ENCODE measurements at places on chromosomes 3 and 15. TPM values are rescaled to one million over a fixed set of nuclear protein-coding genes. Genes with fewer than 3 reads are reported as not detected.

DNA sequence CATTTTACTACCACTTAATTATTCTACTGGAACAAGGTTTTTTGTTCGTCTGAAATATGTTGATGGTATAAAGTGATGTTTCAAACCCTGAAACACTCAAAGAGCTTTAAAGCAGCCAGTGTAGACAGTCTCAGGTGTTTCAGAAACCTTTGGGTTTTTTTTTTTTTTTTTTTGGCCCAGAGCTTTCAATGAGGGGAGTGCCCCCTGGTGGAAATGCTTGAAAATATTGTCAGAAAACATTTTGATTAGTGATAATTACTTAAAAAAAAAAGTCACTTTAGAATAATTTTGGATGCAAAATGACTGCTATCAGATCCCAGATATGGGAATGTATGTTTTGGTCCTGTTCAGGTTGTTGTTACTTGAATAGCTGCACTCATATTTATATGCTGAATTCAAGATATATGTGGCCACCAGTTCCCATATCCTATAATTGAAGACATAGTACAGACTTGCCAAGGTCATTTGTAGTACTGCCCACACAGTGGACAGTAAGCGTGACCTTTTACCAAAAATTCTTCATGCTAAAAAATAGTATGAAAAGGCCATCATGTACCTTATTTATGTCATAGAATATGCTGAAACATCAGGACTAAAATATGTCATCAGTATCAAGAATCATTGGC lies 35.9 kb downstream of the SATB1 start:
- no peaks in the 10 kb centered on the region for H3K4me1 ChIP-seq
- DNase-seq, result peak; percentile 46
- no peaks in the 10 kb centered on the region for H3K27me3 ChIP-seq

- H3K36me3 ChIP-seq, result no peaks in the 10 kb centered on the region
- no peaks in the 10 kb centered on the region for H3K4me1 ChIP-seq
- H3K4me3 ChIP-seq, result peak overlapping the region; percentile 64
- H3K27ac ChIP-seq, result no peak overlapping the region
- no peak for DNase-seq
- H3K27me3 ChIP-seq, result peaks cover 89% of the 10 kb centered on the region
These were observed 710 bp downstream of the MECOM start for GRCh38 chr3:169662843-169663160.

- H3K4me1 ChIP-seq, result peaks cover 11% of the 10 kb centered on the region
- H3K4me3 ChIP-seq, result peak overlapping the region; percentile 38
- DNase-seq, result peak; percentile 40
- peaks cover 68% of the 10 kb centered on the region for H3K27me3 ChIP-seq
These were observed 716 bp upstream of the ISLR2 start for GRCh38 chr15:74129586-74130154.

GRCh38 chr3:172746475-172746874 lies 4.1 kb upstream of the ECT2 start:
- no peak overlapping the region for H3K27ac ChIP-seq
- no peak overlapping the region for H3K4me3 ChIP-seq
- H3K36me3 ChIP-seq, result no peaks in the 10 kb centered on the region
- no peaks in the 10 kb centered on the region for H3K27me3 ChIP-seq
- peaks cover 24% of the 10 kb centered on the region for H3K4me1 ChIP-seq

DNA sequence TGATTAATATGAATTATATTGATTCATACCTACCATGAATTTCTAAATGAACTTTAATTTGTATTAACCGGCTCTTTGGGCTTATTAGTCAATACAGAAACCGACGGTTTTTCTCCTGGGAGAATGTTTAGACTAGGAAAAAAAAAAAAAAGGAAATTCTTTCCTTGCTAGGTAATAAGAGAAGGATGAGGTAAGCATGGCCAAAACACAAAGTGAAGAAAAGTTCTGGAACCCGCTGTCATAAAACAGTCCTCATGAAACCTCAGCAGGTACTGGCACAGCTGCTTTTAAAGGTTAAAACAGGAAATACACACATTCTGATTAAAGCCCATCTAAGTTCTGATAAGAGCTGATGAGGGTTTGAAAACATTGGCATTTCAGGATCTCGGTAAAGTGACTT lies 30.8 kb upstream of the PSTPIP1 start:
- H3K27me3 ChIP-seq, result 0 out of 2 replicates have a peak, but pooled peaks cover 21% of the 10 kb centered on the region
- H3K4me3 ChIP-seq, result no peak overlapping the region
- DNase-seq, result peak; percentile 35
- H3K4me1 ChIP-seq, result 0 out of 2 replicates have a peak, but pooled peaks cover 5% of the 10 kb centered on the region
- no peaks in the 10 kb centered on the region for H3K36me3 ChIP-seq

- H3K4me1 ChIP-seq, result no peaks in the 10 kb centered on the region
- DNase-seq, result peak; percentile 5
- no peak overlapping the region for H3K27ac ChIP-seq
- no peak overlapping the region for H3K4me3 ChIP-seq
- H3K27me3 ChIP-seq, result no peaks in the 10 kb centered on the region
These were observed 36.3 kb upstream of the FBXL22 start for GRCh38 chr15:63560741-63561448.

- DNase-seq, result no peak
- no peaks in the 10 kb centered on the region for H3K36me3 ChIP-seq
- H3K27ac ChIP-seq, result no peak overlapping the region
- H3K4me3 ChIP-seq, result no peak overlapping the region
- H3K4me1 ChIP-seq, result peaks cover 4% of the 10 kb centered on the region
- H3K27me3 ChIP-seq, result no peaks in the 10 kb centered on the region
These were observed 171.8 kb upstream of the PROK2 start for GRCh38 chr3:71956716-71957115.

GRCh38 chr3:125651244-125651643 lies 55.9 kb upstream of the OSBPL11 start:
- peaks cover 5% of the 10 kb centered on the region for H3K4me1 ChIP-seq
- H3K27ac ChIP-seq, result no peak overlapping the region
- no peak overlapping the region for H3K4me3 ChIP-seq
- no peaks in the 10 kb centered on the region for H3K27me3 ChIP-seq

- H3K4me3 ChIP-seq, result no peak overlapping the region
- no peaks in the 10 kb centered on the region for H3K27me3 ChIP-seq
- no peaks in the 10 kb centered on the region for H3K4me1 ChIP-seq
- no peak overlapping the region for H3K27ac ChIP-seq
These were observed 179.6 kb downstream of the EPHB1 start for GRCh38 chr3:134974624-134975023.

- peak; percentile 6 for DNase-seq
- H3K27ac ChIP-seq, result no peak overlapping the region
- no peak overlapping the region for H3K4me3 ChIP-seq
These were observed 240.6 kb upstream of the NAALADL2 start for GRCh38 chr3:174618368-174619080.

GRCh38 chr3:156563900-156564682 lies 9.2 kb upstream of the SSR3 start:
- H3K36me3 ChIP-seq, result no peaks in the 10 kb centered on the region
- H3K27ac ChIP-seq, result no peak overlapping the region
- peaks cover 16% of the 10 kb centered on the region for H3K4me1 ChIP-seq
- H3K4me3 ChIP-seq, result no peak overlapping the region
- no peaks in the 10 kb centered on the region for H3K27me3 ChIP-seq
- peak; percentile 48 for DNase-seq

GRCh38 chr3:99250821-99251355 lies 349.4 kb upstream of the DCBLD2 start:
- peak overlapping the region; percentile 51 for H3K27ac ChIP-seq
- peak; percentile 24 for DNase-seq
- H3K4me3 ChIP-seq, result no peak overlapping the region
- H3K4me1 ChIP-seq, result peaks cover 64% of the 10 kb centered on the region
- no peaks in the 10 kb centered on the region for H3K36me3 ChIP-seq
- H3K27me3 ChIP-seq, result no peaks in the 10 kb centered on the region

GRCh38 chr3:13148126-13148525 lies 74.9 kb upstream of the IQSEC1 start:
- H3K4me1 ChIP-seq, result no peaks in the 10 kb centered on the region
- no peak overlapping the region for H3K27ac ChIP-seq
- H3K27me3 ChIP-seq, result no peaks in the 10 kb centered on the region
- no peak for DNase-seq

DNA sequence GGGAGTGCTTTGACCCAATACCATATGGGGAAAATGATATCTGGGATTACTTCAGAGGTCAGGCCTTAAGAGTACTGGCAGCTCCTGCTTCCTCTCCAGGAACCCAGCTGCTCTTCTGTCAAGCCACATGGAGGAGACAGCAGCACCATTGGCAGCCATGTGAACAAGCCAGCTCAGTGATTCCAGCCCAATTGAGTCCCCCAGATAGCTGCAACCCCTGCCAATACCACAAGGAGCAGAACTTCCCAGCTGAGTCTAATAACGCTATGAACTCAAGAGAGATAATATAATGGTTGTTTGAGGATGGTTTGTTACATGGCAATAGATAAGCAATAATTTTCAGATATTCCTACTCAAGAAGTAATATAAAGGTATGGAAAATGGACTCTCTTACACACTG lies 126.8 kb upstream of the CPNE4 start:
- H3K4me3 ChIP-seq, result no peak overlapping the region
- 0 out of 2 replicates have a peak, but pooled peaks cover 7% of the 10 kb centered on the region for H3K4me1 ChIP-seq
- H3K27ac ChIP-seq, result no peak overlapping the region
- H3K27me3 ChIP-seq, result no peaks in the 10 kb centered on the region
- no peaks in the 10 kb centered on the region for H3K36me3 ChIP-seq

- H3K27ac ChIP-seq, result no peak overlapping the region
- H3K4me1 ChIP-seq, result peaks cover 16% of the 10 kb centered on the region
- H3K36me3 ChIP-seq, result no peaks in the 10 kb centered on the region
These were observed 17.3 kb downstream of the MRPS11 start for GRCh38 chr15:88484682-88485331.

GRCh38 chr3:14438929-14439328 lies 36.5 kb downstream of the SLC6A6 start:
- no peaks in the 10 kb centered on the region for H3K36me3 ChIP-seq
- no peak for DNase-seq
- no peak overlapping the region for H3K27ac ChIP-seq

DNA sequence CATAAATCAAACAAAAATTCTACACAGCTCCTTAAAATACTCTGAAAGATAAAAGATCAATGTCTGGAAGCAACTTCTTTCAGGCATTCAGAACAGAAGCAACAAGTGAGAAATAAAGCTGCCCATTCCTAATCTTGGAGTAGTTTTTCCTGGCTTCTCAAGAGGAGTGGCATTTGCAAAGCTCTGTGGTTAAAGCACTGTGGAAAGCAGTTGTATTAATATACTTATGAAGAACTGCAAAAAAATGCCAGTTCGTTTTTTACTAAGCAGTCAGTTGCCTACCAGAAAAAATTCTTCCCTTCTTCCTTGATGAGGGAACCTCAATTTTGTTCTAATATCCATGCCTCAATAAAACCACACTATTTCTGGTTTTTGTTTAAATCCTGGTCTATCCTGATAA lies 197.8 kb downstream of the TNIK start:
- H3K36me3 ChIP-seq, result no peaks in the 10 kb centered on the region
- H3K4me3 ChIP-seq, result no peak overlapping the region
- DNase-seq, result peak; percentile 57
- H3K27me3 ChIP-seq, result no peaks in the 10 kb centered on the region
- peaks cover 27% of the 10 kb centered on the region for H3K4me1 ChIP-seq

DNA sequence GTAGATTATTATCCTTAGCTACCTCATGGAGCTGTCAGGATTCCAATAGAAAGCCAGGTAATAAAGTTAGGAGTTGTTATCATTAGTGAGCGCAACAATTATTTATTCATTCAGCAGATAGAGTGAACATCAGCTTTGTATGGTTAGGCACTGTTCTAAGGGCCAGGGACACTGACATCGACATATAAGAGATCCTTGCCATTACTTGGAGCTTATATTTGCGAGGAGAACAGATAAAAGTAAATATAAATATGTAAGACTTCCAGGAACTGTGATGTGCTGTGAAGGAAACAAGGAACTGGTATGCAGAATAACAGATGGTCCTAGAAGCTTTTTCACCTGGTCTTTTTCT lies 473 bp downstream of the LSM3 start:
- peaks cover 44% of the 10 kb centered on the region for H3K4me1 ChIP-seq
- peaks cover 18% of the 10 kb centered on the region for H3K36me3 ChIP-seq
- no peaks in the 10 kb centered on the region for H3K27me3 ChIP-seq

GRCh38 chr15:41955807-41956525 lies 16.4 kb downstream of the EHD4 start:
- DNase-seq, result no peak
- H3K27ac ChIP-seq, result no peak overlapping the region
- H3K4me3 ChIP-seq, result no peak overlapping the region
- H3K4me1 ChIP-seq, result peaks cover under 1% of the 10 kb centered on the region
- H3K27me3 ChIP-seq, result no peaks in the 10 kb centered on the region

- H3K27me3 ChIP-seq, result peaks cover 40% of the 10 kb centered on the region
- no peaks in the 10 kb centered on the region for H3K36me3 ChIP-seq
- no peaks in the 10 kb centered on the region for H3K4me1 ChIP-seq
- no peak overlapping the region for H3K4me3 ChIP-seq
- DNase-seq, result no peak
- no peak overlapping the region for H3K27ac ChIP-seq
These were observed 59.7 kb upstream of the ROPN1 start for GRCh38 chr3:124051636-124052035.

DNA sequence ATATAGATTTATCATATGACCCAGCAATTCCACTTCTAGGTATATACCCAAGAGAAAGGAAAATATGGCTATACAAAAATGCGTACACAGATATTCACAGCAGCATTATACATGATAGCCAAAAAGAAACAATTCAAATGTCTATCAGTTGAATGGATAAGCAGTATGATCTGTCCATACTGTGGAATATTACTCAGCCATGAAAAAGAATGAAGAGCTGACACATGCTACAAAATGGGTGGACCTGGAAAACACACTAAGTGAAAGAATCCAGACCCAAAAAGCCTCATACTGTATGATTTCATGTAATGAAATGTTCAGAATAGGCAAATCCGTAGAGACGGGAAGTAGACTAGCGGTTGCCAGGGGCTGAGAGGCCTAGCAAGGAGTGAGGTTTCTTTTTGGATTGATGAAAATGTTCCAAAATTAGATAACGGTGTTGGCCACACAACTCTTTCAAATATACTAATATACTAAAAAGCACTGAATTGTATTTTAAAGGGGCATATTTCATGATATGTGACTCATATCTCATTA lies 33.4 kb downstream of the FGD5 start:
- H3K4me1 ChIP-seq, result no peaks in the 10 kb centered on the region
- no peak for DNase-seq
- no peaks in the 10 kb centered on the region for H3K36me3 ChIP-seq
- H3K27ac ChIP-seq, result no peak overlapping the region

DNA sequence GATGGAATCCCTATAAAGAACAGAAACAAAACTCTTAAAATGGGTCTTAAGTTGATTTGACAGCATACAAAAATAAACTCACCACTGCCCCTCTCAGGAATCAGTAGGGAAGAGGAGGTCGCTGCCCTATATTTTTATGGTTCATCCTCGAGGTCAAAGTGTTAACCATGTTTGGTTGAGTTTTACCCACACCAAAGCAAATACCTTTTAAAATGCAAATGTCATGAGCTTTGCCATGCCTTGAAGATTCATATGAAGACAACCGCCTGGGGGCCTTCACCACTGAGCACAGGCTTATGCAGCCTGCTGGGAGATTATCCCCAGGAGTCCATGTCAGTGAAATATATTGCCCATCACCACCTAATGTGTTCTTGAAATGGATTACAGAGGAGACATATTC lies 66.1 kb downstream of the GLB1 start:
- H3K27ac ChIP-seq, result no peak overlapping the region
- H3K27me3 ChIP-seq, result no peaks in the 10 kb centered on the region
- H3K4me3 ChIP-seq, result no peak overlapping the region
- DNase-seq, result no peak

GRCh38 chr3:136753326-136753939 lies 1.3 kb upstream of the STAG1 start:
- DNase-seq, result peak; percentile 48
- H3K27ac ChIP-seq, result peak overlapping the region; percentile 99
- H3K27me3 ChIP-seq, result no peaks in the 10 kb centered on the region
- peaks cover 23% of the 10 kb centered on the region for H3K4me1 ChIP-seq
- H3K4me3 ChIP-seq, result peak overlapping the region; percentile 78

Gene RBP2
- total RNA-seq, result not detected

Gene TMEM62
- 5.9 TPM for total RNA-seq

Gene PAQR5
- 4.6 TPM for total RNA-seq

Gene LRCH3
- 28.7 TPM for total RNA-seq

Gene ZNF860
- total RNA-seq, result not detected

Gene C2CD4A
- total RNA-seq, result not detected

Gene GRIP2
- total RNA-seq, result not detected

Gene SLC7A14
- not detected for total RNA-seq

Gene ZNF662
- 1.4 TPM for total RNA-seq

Gene EFHB
- 2.9 TPM for total RNA-seq

All from GM23248 (cell line).